Activated CD4-positive, alpha-beta T cell treated with anti-CD3 and anti-CD28 coated beads for 24 hours (primary cell): ENCODE measurements at places on chromosomes 16 and 17.
A peak's percentile ranks its signal among the peaks of the same experiment; 100 is the strongest.

- DNase-seq: no peak
Measured at GRCh38 chr16:15942931-15943690, 6.3 kb upstream of the ABCC1 start.

DNA sequence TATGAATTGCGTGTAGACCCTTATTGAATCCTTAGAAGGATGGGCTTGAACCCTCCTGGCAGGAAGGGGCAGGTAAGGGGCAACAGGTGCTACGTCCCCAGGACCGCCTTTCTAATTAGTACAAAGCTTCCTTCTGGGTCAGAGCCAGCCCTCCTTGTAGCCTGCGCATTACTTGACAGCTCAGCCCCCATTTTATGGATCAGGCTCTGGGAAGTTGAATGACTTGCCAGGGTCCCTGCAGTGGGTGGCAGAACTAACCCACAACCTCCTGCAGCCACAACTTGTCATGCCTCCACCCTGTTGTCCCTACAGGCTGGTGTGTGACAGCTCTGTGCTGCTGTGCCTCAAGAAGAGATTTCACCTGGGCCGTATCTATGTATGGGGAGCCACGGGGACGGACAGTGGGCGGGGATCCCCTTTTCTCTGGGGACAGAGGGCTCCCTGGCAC, 2.7 kb downstream of the MYO15B start:
- DNase-seq: no peak

DNA sequence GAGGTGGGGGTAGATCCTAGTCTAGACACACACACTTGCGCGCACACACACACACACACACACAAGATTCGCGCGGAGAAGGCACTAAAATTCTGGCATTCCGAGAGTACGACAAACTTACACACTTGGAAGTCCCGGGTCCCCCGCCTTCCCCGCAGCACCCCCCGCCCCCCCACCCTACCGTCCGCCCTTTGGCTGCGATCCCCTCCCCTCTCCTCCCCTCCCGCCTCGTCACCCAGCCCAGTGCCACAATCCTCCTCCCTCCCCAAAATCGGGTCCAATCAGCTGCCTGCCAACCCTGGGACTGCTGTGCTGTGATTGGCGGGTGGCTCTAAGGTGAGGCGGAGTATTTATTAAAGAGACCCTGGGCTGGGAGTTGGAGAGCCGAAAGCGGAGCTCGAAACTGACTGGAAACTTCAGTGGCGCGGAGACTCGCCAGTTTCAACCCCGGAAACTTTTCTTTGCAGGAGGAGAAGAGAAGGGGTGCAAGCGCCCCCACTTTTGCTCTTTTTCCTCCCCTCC, at the start of gene SOX9:
Gene SOX9, plus strand, starts transcription at position 379 of the 522 bp plus-strand sequence. CDS start 372 bp downstream, outside the sequence.
- DNase-seq: no peak

DNA sequence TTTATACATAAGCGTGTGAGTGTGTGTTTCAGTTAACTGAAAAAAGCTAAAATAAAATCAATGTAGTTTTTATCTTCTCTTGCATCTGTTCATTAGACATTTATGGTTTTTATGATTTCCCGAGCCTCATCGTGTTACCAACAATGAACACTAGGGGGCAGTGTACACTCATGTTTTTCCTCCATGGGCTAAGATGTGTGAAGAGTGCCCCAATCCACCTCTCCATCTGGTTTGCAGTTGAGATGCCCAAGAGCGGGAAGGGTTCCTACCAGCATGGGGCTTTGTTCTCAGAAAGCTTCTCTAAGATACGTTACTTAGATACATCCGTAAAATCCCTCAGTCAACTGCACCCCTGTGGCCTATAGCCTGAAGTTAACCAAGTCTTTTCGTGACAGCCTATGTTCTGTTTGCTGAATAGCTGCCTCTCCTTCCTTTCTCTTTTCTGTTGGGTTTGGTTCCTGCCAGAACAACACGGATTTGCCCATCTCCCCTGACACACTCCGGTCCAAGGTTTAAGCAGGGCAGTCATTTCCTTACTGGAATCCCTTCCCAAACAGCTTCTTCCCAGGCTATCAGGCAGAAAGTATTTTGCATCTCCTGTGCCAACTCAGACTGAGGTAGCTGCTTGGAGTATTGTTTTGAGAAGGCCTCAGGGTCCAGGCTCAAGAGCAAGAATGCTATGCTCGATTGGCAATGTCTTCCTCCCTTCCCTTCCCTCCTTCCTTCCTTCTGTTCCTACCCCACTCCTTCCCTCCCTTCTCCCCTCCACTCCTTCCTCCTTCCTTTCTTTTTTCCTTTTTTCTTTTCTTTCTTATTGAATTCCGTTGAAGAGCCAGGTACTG, 12.9 kb upstream of the ELAC2 start:
- DNase-seq: peak; percentile 41

- no peak for DNase-seq
Measured at GRCh38 chr16:64478252-64478906, 643.5 kb downstream of the CDH11 start.

GRCh38 chr17:73311428-73311780, 397 bp downstream of the CDC42EP4 start:
- peak; percentile 1 for DNase-seq

DNA sequence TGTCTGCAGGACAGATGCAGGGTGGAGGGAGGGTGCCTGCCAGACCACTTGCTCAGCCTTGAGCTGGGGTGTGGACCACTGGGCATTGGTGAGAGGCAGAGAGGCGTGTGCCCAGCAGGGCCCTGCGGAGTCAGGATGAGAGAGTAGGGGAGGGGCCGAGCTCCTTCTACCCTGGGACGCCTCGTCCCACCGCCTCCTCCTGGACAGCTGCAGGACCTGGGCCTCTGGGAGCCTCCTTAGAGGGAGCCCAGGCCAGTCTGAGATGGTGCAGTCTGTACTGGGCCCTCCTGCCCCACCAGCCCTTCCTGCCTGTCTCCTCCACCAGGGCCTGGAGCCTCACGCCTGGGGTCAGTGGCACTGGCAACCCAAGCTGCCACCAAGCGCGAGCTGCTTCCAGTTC, 35.9 kb upstream of the ACSF3 start:
- DNase-seq: no peak

DNA sequence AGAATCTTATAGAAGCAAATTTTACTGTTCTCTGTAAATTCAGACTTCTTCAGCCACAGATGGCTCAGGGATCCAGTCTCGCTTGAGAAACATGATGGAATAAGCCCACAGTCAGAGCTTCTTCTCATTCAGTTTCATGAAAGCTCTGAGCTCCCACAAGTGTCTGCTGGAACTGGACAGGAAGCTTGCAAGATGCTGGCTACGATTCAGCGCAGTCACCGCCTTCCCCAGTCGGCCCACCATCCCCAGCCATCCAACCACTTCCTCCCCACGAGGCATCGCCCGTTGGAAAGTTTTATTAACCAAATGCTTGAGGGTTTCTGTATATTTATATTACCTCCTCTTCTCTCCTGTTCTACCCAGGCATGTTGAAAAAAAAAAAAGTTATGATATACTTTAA, 171.7 kb downstream of the ZFHX3 start:
- peak; percentile 1 for DNase-seq

- peak; percentile 56 for DNase-seq
Measured at GRCh38 chr16:85029408-85029784, 1.8 kb downstream of the KIAA0513 start.

- no peak for DNase-seq
Measured at GRCh38 chr17:49157784-49158183, 25.2 kb downstream of the B4GALNT2 start.

GRCh38 chr16:27273330-27273669, 4.7 kb upstream of the NSMCE1 start:
- no peak for DNase-seq

DNA sequence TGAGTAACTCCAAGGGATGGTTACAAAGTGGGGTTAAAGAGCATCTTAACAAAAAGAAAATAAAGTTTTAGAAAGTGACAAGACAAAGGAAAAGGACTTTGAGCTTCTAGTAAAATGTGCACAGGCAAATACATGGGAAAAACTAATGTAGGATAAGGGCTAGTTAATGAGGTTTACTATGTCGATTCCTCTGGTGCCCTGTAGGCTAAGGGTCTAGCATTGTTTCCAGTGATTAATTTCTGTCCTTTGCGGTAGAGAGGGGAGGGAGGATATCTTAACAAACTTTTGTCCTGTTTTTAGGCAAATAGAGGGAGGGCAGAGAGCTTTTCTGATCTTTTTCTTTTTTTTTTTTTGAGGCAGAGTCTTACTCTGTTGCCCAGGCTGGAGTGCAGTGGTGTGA, 96.6 kb upstream of the SIAH1 start:
- DNase-seq: no peak

GRCh38 chr17:58121925-58122324, 26.3 kb upstream of the OR4D1 start:
- DNase-seq: no peak

DNA sequence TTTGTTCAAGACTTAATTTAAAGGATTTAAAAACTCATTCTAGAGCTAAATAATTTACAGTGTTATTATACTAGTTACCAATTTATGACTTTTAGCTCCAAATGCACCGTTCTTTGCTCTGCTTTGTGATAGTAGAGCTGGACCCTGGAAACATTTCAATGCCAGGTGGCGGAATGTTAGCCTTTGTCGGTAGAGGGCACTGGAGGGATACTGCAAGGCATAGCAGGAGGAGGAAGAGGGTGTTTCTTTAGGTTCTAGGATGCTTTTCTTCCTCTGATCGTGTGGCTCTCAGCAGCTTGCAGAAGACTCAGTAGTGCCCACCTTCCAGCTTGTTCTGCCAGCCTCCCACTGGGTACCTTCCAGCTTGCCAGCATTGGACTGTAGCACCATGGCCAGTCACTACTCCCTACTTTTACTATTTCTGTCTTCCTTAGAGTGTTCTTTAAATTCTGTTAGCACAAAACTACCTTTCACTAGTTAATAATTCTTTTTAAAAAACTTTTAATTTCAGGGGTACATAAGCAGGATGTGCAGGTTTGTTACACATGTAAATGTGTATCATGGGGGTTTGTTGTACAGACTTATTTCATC, 325.3 kb downstream of the UTP18 start:
- no peak for DNase-seq

- DNase-seq: no peak
Measured at GRCh38 chr16:49049191-49049590, 232.4 kb downstream of the CBLN1 start.

DNA sequence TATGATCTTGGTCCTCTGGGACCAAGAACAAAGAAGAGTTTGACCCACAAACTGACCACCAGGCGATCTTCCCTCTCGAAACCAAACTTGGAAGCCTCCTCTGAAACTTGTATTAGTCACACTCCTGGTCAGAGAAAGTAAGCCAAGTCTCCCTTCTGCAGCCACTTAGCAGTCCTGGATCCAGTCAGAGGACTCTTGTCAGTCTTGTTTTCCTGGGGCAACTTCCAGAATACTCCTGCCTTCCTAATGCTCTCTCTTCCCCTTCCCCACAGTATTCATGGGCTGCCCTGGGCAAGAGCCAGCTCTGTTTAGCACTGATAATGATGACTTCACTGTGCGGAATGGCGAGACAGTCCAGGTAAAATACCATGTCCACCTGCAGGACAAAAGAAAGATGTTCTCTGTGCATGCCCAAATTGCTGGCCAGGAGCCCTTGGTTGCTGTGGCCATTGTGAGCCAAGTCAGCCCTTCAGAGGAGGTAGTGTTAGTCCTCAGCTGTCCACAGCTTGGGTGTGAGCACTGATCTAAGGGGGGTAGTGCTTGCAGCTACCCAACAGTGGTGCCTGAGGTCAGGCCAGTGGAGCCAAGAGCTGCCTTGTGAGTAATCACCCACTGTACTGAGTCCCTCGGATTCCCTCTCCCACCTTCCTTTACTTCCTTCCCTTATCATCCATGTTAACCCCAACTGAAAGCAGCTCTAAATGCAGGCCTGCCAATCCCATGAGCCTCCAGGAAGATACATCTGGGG, 31.2 kb downstream of the CDH3 start:
- DNase-seq: no peak

GRCh38 chr17:53186001-53186400, 636.7 kb upstream of the KIF2B start:
- DNase-seq: no peak

- no peak for DNase-seq
Measured at GRCh38 chr16:51450909-51451308, 299.8 kb upstream of the SALL1 start.

GRCh38 chr17:17904166-17905035, 67.6 kb upstream of the SREBF1 start:
- DNase-seq: no peak

DNA sequence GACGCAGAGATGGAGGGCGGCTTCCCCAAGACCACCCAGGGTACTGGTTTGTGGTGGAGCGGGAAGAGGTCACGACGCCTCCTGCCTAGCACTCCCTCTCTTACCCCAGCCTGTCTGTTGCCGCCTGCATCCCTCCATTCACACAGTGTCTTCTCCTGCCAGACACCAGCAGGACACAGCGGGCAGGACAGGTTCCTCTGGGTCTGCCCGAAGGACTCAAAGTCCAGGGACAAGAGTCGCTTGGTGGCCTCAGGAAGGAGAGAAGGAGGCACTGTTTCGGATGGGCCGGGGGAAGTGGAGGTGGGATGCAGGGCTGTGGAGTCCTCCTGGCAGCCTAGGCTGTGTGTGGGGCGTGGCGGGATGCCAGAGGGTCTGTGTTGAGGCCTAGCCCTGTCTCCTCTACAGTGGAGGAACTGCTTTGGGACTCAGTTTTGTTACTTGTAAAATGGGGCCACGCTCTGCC, 19.6 kb upstream of the TNS4 start:
- DNase-seq: no peak

DNA sequence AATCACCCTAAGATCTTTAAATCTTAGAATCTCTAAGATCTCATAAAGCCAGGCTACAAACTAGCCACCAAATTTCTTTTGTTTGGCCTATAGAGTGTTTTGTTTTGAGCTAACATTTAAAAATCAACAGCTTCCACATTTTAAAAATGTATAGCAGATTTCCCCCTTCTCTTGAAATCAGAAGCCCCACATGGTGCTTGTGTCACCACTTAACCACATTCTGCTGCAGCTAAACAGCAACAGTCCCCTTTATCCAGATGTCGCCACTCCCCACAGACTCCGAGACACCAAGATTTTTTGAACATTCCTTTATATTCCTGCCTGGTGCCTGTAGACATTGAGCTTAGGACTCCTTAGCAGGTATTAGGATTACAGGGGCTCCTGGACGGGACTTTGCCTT, 16.0 kb downstream of the GUCY2D start:
- DNase-seq: no peak

- no peak for DNase-seq
Measured at GRCh38 chr17:80936723-80937122, 54.9 kb upstream of the CHMP6 start.

GRCh38 chr17:49890852-49891251, 43.0 kb upstream of the TAC4 start:
- no peak for DNase-seq

GRCh38 chr17:60819447-60820130, 141.9 kb downstream of the BCAS3 start:
- DNase-seq: no peak

- DNase-seq: no peak
Measured at GRCh38 chr17:56690441-56691291, 97.2 kb downstream of the NOG start.

- no peak for DNase-seq
Measured at GRCh38 chr17:81365148-81365600, 30.1 kb upstream of the BAHCC1 start.

- DNase-seq: no peak
Measured at GRCh38 chr17:81315129-81315884, 20.2 kb upstream of the SLC38A10 start.
